Kasumi-1 (cell line): ENCODE measurements at places on chromosomes 4 and X.

DNA sequence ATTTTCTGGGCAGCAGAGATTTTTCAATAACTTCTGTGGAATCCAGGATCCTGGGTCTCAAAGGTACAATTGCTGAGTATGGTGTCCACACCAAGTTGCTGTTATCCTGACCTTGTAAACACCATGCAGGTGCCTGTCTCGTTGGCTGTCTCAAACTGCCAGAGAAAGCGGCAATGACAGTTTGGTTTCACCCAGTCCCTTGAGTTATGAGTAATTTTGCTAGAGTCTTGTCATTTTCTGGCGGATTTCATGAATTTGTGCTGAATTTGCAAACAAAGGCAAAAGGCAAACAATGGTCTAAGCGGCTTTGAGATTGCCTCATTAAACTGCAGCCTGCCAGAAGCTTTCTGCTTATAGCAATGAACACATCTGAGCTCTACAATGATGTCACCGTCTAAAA, 847.9 kb downstream of the RAB28 start:
- no peak for DNase-seq

DNA sequence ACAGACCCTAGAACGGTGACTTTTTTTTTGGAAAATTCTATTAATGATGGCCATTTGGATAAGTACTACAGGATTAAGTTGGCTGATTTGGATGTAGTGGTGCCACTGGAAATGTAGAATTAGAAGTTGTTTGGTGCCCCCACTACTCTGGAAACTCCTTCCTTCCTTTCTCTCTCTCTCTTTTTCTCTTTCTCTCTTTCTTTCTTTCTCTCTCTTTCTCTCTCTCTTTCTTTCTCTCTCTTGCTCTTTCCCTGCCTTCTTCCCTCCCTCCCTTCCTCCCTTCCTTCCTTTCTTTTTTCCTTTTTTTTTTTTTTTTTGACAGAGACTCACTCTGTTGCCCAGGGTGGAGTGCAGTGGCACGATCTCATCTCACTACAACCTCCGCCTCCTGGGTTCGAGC, 2.7 kb downstream of the GAR1 start:
- no peak for DNase-seq

DNA sequence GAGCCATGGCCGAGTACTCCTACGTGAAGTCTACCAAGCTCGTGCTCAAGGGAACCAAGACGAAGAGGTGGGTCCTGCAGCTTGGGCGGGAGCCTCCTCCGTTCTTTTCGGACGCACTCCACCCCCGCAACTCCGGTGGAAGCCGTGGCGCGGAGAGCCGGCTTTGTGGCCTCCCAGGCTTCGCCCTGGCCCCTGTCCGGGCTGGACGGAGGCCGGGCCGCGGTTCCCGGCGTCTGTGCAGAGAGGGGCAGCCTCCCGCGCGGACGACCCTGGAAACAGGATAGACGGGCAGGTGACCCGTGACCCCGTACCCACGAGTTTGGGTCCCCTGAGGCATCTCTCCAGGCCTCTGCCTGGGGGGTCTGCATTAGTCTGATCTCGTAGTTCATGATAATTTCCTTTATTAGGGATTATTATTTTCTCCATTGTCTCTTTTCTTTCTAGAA, 356 bp downstream of the FRG1 start:
- DNase-seq = no peak

GRCh38 chr4:80112236-80112635, 39.2 kb upstream of the ANTXR2 start:
- no peak for DNase-seq

GRCh38 chr4:155545456-155545855, 121.2 kb upstream of the GUCY1A1 start:
- no peak for DNase-seq

GRCh38 chr4:140719022-140719421, 37.2 kb downstream of the TBC1D9 start:
- no peak for DNase-seq

- no peak for DNase-seq
Measured at GRCh38 chrX:152918707-152919106, 20.8 kb downstream of the ZNF185 start.

GRCh38 chr4:67750691-67751090, 3.5 kb downstream of the GNRHR start:
- DNase-seq = no peak

- DNase-seq = no peak
Measured at GRCh38 chr4:141890279-141890678, 253.9 kb downstream of the IL15 start.

DNA sequence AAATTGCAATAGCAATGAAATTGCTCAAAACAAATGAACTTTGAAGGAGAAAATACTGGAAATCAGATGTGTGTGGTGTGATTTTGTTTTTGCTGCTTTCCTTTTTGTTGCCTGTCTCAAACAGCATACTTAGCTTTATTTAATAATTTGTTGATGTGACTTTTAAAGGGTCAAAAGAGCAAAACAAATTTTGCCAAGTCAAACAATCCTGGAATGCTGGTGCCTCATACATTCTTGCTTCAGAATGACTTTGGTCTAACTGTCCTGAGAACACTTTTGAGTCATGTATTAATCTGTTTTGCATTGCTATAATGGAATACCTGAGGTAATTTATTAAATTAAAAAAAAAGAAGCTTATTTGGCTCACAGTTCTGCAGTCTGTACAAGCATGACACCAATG, 3.4 kb downstream of the PF4V1 start:
- DNase-seq = no peak

GRCh38 chr4:129474698-129475097, 378.7 kb downstream of the C4orf33 start:
- DNase-seq = no peak

GRCh38 chr4:90183254-90183653, 56.1 kb downstream of the CCSER1 start:
- no peak for DNase-seq

DNA sequence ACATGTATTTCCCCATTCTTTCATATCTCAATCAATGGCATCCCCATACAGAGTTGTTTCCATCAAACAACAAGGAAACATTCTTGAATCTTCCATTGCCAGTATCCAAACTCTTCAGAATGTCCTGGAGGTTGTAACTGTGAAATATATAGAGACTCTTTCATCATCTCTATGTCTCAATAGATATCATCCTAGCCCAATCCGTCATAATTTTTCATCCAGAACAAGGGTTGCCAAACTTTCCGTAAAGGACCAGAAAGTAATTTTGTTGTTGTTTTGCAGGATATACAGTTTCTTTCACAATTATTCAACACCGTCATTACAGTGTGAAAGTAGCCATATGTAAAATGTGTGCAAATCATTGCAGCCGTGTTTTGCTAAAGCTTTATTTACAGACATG, 15.2 kb upstream of the CXCL6 start:
- no peak for DNase-seq

GRCh38 chr4:153346563-153346962, 2.1 kb downstream of the MND1 start:
- peak; percentile 26 for DNase-seq

DNA sequence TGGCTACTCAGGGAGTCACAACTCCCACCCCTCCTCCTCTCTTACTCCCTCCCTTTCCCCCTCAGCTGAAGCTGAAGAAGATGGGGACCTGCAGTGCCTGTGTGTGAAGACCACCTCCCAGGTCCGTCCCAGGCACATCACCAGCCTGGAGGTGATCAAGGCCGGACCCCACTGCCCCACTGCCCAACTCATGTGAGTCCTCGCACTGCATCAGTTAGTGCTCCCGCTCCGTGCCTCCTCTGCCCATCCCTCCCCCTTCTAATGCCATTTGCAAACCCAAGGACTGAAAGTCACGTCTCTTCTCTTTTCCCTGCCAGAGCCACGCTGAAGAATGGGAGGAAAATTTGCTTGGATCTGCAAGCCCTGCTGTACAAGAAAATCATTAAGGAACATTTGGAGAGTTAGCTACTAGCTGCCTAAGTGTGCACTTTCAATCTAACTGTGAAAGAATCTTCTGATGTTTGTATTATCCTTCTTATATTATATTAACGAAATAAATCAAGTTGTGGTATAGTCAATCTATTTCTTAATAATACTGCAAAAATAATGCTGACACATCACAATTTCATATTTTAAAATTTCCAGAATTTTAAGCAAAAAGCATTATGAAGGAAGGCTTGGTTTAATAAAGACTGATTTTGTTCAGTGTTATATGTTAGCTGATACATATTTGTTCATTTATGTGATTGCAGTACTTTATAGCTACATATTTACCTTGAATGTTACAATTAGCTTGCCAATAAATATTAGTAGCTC, 800 bp downstream of the PF4V1 start:
- DNase-seq = no peak

DNA sequence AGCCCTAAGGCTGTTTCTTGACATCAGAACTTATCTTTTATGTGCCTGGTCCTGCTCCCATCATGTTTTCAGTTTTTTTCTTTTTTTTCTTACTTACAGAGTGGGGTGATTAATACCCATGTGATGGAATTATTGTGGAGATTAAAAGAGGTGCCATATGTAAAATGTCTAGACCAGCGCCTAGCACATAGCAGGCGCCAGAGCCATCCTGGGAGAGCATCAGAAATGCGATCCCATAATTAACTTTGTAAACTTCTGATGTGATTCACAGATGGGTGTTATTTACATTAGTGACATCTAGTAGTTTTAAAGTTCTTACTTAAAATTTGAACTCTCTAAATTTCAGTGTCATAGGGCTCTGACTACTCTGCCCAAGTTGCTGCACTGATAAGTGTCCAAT, 66.2 kb upstream of the PGRMC2 start:
- DNase-seq = no peak

DNA sequence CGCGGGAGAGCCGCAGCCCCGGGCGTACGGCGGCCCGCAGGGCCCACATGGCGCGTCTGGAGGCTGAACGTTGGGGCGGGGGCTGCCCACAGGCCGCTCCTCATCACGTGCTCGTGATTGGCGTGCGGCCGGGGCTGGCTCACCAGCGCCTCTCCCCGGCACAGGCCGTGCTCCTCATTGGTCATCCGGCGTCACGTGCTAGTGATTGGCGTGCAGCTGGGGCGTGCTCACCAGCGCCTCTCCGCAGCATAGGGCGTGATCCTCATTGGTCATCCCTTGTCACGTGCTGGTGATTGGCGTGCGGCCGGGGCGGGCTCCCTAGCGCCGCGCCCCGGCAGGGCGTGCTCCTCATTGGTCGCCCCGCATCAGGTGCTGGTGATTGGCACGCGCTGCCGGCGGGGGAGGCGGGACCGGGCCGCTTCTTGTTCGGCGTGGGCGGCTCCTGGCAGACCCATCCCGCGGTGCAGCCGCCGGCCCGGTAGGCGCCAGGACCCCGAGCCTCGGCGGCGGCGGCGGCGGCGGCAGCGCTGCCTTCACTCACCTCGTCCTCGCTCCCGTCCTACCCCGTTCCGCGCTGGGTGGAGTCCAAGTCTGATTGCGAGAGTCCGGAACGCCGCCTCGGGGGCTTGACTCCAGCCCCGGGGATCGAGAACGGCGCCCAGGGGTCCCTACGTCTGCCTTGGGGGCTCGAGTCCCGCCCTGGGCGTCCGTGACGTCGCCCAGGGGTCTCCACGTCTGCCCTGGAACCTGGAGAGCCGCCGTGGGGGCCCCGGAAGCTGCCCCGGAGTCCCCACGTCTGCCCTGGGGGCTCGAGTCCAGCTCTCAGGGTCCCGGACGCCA, at the start of gene GTPBP6:
TSS of gene GTPBP6 (minus strand) at position 58 of the 840 bp plus-strand sequence. CDS start at position 49, 9 bp downstream.
- no peak for DNase-seq

GRCh38 chrX:10047631-10048030, 80.5 kb downstream of the CLDN34 start:
- no peak for DNase-seq

- no peak for DNase-seq
Measured at GRCh38 chrX:100477467-100477866, 67.4 kb upstream of the PCDH19 start.

DNA sequence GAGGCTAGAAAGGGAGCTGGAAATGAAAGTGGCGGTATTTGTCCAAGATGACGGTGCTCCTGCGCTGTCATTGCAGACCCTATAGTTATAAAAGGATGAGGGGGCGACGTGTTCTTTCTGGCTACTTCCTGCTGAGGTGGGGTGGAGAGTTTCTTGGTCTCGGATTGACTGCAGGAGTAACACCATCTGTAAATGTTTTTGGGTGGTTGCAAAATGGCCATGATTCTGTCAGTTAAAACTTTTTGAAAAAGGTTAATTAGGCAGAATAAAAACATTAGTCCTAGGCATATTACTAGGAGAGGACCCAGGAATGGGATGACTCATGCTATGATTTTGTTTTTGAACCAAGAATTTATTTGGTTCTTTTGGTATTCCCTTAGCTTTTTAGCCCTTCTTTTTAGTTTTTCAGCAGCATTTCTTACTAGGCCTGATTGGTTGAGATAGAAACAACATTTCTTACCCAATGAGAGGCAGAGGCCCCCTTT, 53.1 kb downstream of the USP11 start:
- DNase-seq = no peak

GRCh38 chr4:43380093-43380492, 487.6 kb downstream of the GRXCR1 start:
- DNase-seq = no peak

DNA sequence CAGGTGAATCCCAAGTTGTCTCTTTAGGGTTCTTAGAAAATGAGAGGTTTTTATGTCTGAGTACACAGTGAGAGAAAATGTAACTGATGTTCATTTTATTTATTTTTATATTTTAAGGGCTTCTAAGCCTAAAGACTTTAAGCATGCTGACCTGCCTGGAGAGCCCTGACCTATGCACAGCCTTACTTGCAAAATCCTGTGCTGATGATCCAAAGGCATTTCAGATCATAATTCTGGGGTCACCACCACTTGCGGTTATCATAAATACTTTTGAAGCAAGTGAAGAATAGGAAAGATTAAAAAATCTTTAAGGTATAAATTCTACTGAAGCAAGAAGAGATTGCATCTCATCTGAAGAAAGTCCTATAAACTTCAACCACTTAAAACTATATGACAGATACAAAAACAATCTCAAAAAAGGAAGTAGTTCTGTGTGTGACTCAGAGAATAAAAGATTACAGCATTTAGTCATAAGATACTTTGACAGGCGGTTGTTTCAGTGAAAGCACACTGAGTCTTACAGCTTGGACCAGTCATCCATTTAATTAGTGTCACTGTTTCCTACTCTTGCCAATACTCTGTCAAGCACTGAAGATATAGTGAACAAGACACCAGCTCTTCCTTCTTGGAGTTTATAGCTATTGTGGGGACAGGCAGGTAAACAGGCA, 245.2 kb upstream of the DIPK2B start:
- peak; percentile 33 for DNase-seq

DNA sequence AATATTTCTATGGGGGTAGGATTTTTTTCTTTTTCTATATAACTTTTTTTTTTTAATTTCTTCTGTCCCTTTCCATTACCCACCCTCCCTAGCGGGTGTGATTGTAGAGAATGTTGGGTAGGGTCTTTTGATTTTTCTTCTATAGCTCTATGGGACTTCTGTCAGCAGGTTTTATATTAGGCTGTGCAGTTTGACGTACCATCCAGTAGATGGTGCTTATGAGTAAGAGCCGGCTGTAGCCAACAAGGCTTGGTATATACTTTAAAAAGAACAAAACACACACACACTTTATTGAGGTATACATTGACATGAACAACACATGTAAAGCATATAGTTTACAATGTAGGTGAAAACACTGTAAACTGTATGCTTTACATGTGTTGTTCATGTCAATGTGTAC, 247.9 kb upstream of the POF1B start:
- DNase-seq = peak; percentile 20

DNA sequence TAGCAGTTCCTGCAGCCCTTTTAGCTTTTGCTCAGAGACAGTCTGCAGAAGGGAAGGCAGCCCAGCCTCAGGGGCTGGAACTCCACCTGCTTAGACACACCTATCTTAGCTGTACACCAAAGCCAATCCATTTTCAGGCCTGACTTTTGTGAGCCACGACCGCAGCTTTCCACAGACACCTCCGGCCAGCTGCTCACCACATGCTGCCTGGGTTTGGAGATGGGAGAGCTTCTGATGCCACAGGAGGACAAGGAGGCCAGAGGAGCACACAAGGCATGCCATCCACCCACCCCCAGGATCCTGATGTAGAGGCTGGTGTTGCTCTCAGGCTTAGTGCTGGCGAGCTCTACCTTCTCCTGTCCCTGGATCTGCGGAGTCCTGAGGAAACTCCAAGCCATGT, 141.8 kb upstream of the NALF2 start:
- DNase-seq = no peak
